ENCODE measurements at places on chromosomes 2 and 18.

DNA sequence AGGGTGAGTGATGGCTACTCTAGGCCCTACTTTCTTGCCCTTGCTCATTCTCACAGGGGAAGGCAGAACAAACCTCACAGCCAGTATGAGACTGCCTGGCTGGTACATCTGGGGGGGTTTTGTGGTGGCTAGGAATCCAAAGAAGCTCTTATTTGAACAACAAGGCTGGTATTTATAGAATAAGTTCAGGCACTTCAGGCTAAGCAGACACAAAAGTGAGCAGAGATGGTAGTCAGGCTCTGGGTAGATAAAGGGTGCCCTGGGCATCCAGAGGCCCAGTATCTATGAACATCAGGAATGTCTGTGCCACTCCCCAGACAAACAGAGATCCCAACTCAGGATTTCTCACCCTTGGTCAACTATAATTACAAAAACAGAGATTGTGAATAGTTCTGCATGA is 57.2 kb upstream of the RTN4 start:
- DNase-seq: no peak

GRCh38 chr2:10269711-10270610 is 32.7 kb upstream of the HPCAL1 start:
- no peak for DNase-seq

DNA sequence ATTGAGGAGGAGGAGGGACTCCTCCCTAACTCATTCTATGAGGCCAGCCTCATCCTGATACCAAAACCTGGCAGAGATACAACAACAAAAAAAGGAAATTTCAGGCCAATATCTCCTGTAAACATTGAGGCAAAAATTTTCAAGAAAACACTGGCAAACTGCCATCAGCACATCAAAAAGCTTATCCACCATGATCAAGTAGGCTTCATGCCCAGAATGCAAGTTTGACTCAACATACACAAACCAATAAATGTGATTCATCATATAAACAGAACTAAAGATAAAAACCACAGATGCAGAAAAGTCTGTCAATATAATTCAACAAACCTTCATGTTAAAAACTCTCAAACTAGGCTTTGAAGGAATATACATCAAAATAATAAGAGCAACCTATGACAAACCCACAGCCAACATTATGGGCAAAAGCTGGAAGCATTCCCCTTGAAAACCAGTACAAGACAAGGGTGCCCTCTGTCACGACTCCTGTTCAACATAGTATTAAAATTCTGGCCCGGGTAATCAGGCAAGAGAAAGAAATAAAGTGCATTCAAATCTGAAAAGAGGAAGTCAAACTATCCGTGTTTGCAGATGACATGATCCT is 1014.3 kb downstream of the CBLN2 start:
- DNase-seq: no peak

DNA sequence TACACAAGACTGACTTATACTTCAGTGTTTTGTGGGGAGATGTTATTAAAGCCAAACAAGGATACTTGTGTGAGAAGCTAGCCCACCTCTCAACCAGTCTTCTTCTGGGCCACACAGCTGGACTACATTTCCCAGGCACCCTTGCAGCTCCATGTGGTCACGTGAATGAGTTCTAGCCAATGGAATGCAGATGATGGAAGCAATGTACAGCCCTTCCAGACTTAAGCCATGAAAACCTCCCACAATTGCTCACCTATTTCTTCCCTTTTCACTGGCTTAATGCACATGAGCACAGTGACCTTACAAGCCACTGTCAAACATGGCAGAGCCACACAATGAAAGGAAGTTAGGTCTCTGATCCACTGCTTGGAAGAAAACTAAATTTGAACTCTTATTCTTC is 20.4 kb upstream of the FEZ2 start:
- no peak for DNase-seq

GRCh38 chr2:131040661-131041401 is 52.4 kb downstream of the FAM168B start:
- DNase-seq: no peak

GRCh38 chr2:102166189-102166845 is 20.5 kb upstream of the IL1RL2 start:
- no peak for DNase-seq

DNA sequence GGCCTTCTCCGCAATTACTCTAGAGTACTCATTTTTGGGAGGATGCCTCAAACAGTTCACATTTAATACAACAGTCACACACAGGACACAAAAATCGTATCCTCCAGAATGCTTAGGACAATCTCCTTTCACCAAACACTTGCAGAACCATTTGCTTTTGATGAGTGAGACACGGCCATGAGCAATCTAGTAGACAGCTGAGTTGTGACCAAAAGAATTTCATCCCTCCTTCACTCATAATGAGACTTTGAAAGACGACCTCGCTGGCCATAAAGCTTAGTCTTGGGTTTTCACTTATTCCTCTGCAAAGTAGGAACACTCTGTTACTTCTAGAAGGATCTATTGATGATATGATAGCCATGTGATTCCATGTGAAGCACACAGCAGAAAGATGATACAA is 87.5 kb upstream of the SLC35G4 start:
- DNase-seq: no peak

DNA sequence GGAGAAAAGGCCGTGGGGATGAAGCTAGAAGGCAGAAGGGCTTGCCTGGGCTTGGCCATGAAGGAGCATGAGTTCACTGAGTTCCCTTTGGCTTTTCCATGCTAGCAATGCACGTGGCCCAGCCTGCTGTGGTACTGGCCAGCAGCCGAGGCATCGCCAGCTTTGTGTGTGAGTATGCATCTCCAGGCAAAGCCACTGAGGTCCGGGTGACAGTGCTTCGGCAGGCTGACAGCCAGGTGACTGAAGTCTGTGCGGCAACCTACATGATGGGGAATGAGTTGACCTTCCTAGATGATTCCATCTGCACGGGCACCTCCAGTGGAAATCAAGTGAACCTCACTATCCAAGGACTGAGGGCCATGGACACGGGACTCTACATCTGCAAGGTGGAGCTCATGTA is 2.9 kb downstream of the CTLA4 start:
- no peak for DNase-seq

GRCh38 chr2:36413218-36413617 is 57.6 kb downstream of the CRIM1 start:
- no peak for DNase-seq

GRCh38 chr2:149727927-149728326 is 140.4 kb upstream of the MMADHC start:
- DNase-seq: no peak

- no peak for DNase-seq
These were observed 35.0 kb downstream of the AMER3 start for GRCh38 chr2:130790312-130790711.

DNA sequence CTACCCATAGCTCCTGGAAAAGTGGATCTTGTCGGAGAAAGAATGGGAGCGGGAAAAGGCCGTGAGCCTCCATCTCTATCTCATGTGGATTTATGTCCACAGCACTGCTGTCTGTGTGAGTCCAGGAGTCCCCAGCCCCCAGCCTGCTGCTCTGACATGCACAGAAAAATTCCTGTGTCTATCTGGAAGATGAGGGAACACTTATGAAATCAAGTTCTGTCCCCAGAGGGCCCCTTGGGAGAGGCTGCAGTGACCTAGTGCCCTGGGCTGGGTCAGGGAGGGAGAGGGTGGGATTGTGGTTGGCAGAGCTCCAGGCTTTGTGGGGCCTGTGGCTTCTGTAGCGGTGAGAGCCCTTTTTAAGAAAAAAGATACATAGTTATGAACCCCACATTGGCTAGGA is 37.6 kb downstream of the HJURP start:
- DNase-seq: no peak

GRCh38 chr2:56100791-56101312 is 82.9 kb upstream of the CCDC85A start:
- DNase-seq: no peak

- no peak for DNase-seq
These were observed 746.0 kb upstream of the TMEFF2 start for GRCh38 chr2:192940767-192941166.

DNA sequence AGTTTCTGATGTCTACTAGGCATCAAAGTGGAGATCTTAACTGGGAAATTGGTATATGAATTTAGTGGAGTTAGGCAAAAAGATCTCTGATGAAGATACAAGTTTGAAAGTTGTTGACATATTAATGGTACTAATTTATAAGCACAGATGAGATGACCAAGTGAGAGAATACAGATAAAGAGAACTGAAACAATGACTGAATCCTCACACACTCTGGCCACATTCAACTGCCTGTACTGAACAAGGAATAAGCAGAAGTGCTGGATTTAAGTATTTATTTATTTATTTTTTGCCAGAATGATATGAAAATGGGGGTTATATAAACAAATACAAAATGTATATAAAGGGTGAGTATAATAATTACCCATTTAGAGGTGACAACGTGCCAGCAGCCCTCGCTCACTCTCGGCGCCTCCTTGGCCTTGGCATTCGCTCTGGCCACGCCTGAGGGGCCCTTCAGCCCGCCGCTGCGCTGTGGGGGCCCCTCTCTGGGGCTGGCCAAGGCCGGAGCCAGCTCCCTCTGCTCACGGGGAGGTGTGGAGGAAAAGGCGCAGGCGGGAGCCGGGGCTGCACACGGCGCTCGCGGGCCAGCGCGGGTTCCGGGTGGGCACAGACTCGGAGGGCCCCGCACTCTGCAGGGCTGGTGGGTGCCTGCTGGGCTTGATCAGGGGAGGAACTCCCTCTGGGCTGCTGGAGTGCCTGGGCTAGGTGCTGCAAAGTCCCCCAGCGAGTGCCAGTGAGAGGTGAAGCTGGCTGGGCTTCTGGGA is 1363.9 kb upstream of the CRIM1 start:
- DNase-seq: no peak

DNA sequence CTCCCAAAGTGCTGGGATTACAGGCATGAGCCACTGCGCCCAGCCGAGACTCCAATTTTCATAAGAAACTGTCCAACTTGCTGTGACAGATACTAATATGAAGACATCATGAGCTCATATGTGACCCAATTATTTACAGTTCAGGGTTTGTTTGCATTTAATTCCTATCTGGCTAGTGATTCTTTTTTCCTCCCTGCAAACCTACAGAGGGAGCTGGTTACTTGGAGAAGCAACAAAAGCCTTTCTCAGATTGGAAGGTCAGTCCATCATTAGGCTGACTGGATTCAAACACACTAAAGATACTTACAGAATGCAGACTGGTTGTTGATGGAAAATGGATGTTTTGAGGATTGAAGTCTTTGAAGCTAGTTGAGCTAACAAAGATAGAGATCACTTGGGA is 176.4 kb downstream of the ANKRD44 start:
- DNase-seq: no peak

- no peak for DNase-seq
These were observed 5.7 kb downstream of the ITGB6 start for GRCh38 chr2:160194351-160194750.

DNA sequence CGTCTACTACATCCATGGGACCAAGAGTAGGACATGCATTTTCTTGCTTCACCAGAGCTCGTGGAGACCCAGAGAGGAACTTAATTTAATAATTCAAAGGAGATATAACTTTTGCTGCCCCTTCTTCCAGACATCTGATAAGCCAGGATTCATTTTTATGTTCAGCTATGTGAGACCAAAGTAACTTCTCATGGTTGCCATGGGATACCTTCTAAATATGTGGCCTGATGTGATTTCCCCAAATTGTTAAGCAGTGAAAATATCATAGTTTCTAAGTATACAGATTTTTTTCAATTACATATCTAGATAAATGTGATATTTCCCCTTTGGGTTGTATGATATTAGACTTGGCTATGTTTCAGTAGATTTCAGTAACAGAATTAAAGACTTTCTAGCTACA is 185.5 kb upstream of the FN1 start:
- no peak for DNase-seq

GRCh38 chr2:156769802-156770201 is 333.6 kb downstream of the GPD2 start:
- no peak for DNase-seq

DNA sequence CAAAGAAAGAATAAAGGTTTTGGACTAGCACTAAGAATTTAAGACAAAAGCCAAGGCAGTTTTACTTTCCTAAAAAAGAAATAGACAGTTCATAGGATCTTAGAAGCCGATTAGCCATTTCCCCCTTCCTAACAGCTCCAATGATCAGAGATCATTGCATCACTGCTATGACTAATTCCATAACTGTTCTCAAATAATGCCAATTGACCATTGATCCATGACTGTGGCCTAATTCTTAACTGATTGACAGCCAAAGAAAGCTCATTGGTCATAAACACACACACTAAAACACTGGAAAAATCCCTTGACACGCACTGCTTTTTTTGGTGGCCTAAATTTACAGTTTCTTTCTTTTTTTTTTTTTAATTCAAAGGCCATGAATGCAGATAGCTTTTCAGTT is 345.0 kb upstream of the ACVR2A start:
- DNase-seq: no peak

DNA sequence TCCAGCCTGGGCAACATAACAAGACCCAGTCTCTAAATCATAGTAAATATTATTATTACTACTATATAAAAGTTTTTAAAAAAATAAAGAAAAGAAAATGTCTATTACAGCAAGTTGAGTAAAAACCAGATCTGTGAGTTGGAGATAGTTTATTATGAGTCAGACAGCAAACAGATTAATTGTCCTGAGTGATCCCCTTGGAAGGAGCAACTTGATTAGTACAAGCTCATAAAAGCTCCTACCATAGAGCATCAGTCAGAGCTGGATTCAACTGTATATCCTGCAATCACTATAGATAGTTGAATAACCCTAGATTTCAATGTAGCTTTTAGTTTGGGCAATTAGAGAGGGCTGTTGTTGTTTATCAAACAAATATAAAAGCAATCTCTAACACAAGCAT is 84.1 kb downstream of the TRABD2A start:
- no peak for DNase-seq

- no peak for DNase-seq
These were observed 169.4 kb downstream of the LDLRAD4 start for GRCh38 chr18:13387855-13388548.

GRCh38 chr2:230981704-230982103 is 14.2 kb upstream of the SPATA3 start:
- DNase-seq: no peak

DNA sequence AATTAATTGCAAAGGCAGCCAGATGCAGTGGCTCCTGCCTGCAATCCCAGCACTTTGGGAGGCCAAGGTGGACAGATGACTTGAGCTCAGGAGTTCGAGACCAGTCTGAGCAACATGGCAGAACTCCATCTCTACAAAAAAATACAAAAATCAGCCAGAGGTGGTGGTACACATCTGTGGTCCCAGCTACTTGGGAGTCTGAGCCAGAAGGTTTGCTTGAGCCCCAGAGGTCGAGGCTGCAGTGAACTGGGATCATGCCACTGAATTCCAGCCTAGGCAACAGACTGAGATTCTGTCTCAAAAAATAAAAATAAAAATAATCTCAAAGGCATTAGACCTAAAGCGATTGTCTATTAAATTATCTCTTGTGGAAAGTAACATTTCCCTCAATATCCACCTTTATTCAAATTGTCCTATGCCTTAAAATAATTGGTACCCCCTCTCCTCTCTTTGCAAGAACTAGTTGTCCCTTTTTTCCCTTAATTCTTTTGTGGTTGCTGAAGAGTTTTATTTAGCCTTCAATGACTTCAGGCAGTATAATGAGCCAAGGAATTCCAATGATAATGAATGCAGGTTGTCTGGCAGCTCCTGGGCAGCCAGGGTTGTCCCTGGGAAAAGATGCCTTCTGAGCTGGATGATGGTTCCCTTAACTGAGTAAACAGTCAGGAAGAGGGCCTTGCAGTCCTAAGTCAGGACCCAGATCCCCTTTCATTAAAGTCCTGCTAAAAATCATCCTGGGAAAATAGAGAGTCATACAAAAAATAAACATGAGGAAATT is 32.2 kb downstream of the GPR75 start:
- no peak for DNase-seq

Data from stimulated activated CD4-positive, alpha-beta T cell treated with anti-CD3 and anti-CD28 coated beads, TNF-alpha, amount 100 ng/mL, for 4 hours (primary cell).